ENCODE measurements at places on chromosomes 1 and 21.

DNA sequence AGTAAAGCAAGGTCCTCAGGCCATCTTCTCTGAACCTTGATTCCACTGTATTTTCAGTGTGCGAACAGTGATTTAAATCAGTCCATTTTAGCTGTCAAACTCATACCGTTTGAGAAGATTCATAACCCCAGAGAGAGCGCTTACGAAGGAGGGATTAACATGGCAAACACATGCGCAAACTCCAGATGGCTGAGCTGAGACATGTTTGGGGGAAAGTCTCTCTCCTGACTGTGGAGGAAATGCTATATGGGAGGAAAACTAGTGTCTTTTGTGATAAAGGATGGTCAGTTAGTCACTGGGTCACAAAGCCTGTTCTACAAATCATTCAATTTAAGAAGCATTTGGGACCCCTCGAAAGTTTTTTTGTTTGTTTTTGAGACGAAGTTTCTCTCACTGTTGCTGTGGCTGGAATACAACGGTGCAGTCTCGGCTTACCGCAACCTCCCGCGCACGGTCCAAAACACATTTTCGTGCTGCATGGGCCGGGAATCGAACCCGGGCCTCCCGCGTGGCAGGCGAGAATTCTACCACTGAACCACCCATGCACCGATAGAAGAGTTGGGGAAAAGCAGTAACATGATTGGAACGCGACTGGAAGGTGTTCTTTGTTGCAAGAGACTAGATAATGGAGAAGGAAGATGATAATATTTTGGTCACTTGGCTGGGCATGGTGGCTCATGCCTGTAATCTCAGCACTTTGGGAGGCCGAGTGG is 58.4 kb upstream of the CXADR start:
- no peak for DNase-seq

GRCh38 chr1:76133977-76134376 is 59.4 kb downstream of the ST6GALNAC3 start:
- no peak for DNase-seq

- DNase-seq, result no peak
These were observed 78.6 kb upstream of the SLFNL1 start for GRCh38 chr1:41100170-41100569.

DNA sequence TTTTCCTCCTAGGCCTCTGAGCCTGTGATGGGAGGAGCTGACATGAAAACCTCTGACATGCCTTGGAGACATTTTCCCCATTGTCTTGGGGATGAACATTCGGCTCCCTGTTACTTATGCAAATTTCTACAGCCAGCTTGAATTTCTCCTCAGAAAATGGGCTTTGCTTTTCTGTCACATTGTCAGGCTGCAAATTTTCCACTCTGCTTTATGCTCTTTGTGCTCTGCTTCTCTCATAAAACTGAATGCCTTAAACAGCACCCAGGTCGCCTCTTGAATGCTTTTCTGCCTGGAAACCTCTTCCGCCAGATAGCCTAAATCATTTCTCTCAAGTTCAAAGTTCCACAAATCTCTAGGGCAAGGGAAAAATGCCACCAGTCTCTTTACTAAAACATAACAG is 46.7 kb upstream of the TENT5C start:
- DNase-seq, result no peak

- DNase-seq, result no peak
These were observed 251.0 kb downstream of the RHOU start for GRCh38 chr1:228986093-228986904.

- DNase-seq, result peak; percentile 81
These were observed 40.9 kb upstream of the PPIAL4F start for GRCh38 chr1:144551543-144552424.

- no peak for DNase-seq
These were observed 117.0 kb downstream of the TGFB2 start for GRCh38 chr1:218462116-218462515.

- DNase-seq, result no peak
These were observed 65.5 kb downstream of the PRRX1 start for GRCh38 chr1:170729225-170730002.

GRCh38 chr1:160431006-160431405 is 30.6 kb downstream of the VANGL2 start:
- DNase-seq, result no peak

- DNase-seq, result no peak
These were observed 492 bp downstream of the HLX start for GRCh38 chr1:220879509-220880361.

DNA sequence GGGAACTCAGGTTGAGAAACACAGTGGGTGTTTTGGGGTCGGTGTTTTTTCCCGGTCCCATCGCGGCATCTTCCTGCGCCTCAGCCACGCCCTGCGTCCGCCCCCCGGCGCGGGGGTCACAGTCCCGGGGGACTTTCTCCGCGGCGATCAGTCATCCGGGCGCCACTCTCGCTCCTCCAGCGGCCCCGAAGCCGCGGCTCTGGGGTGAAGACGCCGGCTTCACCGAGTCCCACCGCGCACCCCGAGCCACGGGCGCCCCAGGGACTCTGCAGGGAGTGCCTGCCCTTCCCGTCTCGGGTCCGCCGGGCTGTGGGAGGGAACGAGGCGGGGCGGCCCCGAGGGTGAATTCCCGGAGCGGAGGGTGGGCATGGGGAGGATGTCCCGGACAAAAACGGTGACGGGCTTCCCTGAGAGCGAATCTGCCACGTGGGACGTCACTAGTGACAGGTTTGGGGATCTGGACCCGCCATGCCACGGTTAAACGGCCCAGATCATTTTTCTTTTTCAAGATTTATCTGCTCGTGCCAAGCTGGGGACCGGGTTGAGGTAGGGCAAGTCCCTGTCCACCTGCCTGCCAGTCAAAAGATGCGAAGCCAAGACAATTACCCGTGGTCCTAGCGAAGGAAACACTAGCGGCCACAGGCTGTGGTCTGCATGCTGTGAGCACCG is 717 bp upstream of the BATF3 start:
- no peak for DNase-seq

DNA sequence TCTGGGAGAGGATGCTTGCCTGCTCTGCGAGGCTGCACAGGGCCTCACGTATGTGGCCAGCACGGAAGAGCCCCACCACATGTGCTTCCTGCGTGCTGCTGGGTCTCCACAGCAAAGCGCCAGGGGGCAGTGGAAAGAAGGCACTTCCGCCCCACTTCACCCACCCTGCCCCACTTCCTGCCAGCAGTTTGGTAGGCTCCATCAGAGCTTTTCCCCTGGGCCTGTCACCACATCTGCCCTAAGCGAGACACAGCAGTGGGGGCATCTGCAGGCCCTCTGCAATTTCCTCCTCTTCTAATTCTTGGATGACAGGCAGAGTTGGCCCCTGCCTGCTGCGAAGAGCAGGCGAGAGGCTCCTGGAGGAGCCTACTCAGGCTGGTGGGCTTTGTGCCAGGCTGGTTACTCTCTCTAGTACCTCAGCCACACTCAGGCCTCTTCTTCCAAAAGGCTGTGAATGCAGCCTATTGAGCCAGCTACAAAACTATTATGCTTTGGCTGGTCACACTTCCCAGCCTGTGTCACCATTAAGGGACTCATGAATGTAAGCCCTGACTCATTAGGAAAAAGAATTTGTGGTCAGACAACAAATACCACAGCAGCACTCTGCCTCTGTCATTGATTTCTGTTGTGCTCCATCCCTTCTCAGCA is 25.0 kb downstream of the CD244 start:
- peak; percentile 66 for DNase-seq

DNA sequence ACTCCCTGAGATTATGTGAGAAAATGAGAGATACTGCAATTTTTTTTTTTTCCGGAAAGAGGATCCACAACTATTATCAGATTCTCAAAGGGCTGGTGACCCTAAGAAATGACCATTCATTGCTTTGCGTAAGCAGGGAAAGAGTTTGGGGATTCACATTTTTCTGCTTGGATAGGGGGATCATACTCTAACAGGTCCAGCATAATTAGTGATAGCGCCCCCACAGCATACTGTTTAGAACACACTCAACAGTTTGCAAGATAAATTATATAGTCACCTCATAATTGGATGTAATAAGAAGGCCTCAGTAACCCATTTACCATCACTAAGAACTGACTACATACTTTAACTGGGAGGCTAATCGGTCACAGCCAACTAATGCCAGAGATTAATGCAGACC is 1.9 kb downstream of the CCT3 start:
- no peak for DNase-seq

GRCh38 chr1:95115708-95116137 is 1.4 kb upstream of the TLCD4 start:
- no peak for DNase-seq

- DNase-seq, result no peak
These were observed 113.6 kb downstream of the DMRTB1 start for GRCh38 chr1:53572815-53573173.
